CD4-positive, CD25-positive, alpha-beta regulatory T cell (primary cell): ENCODE measurements at places on chromosomes 12 and 14. TPM values are rescaled to one million over a fixed set of nuclear protein-coding genes. Genes with fewer than 3 reads are reported as not detected.
A peak's percentile ranks its signal among the peaks of the same experiment; 100 is the strongest.

GRCh38 chr12:40963751-40964150, 224.4 kb upstream of the PDZRN4 start:
- no peak for DNase-seq
- H3K27ac ChIP-seq: no peak overlapping the region
- no peaks in the 10 kb centered on the region for H3K27me3 ChIP-seq
- H3K4me3 ChIP-seq: no peak overlapping the region

Gene POTEM
- not detected for polyA plus RNA-seq

Gene ABCD2
- polyA plus RNA-seq: 11.9 TPM

Gene PTPRR
- not detected for polyA plus RNA-seq

Gene PAWR
- 1.3 TPM for polyA plus RNA-seq

Gene IAPP
- polyA plus RNA-seq: not detected

Gene REP15
- polyA plus RNA-seq: not detected

- no peak overlapping the region for H3K4me3 ChIP-seq
- no peak for DNase-seq
- H3K27ac ChIP-seq: no peak overlapping the region
- H3K27me3 ChIP-seq: peaks cover 17% of the 10 kb centered on the region
Measured at GRCh38 chr14:51581017-51581881, 70.5 kb upstream of the FRMD6 start.

Gene PDZRN4
- polyA plus RNA-seq: not detected

DNA sequence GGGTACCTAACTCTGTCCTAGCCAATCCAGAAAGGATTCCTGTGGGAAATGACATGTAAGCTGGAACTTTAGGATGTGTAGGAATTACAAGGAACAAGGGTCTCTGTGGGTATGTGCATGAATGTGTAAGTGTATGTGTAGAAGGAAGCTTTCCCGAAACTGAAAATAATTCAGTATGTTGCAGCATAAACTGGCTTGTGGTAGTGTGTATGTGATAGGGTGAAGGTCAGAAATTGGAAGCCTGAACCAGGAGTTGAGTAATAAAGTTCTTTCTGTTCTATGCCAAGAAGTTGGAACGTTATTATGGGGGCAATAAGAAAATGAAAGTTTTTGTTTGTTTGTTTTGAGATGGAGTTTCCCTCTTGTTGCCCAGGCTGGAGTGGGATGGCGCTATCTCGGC, 323.1 kb upstream of the KITLG start:
- no peak overlapping the region for H3K4me3 ChIP-seq
- no peak for DNase-seq
- H3K36me3 ChIP-seq: no peaks in the 10 kb centered on the region
- H3K27me3 ChIP-seq: no peaks in the 10 kb centered on the region
- H3K27ac ChIP-seq: no peak overlapping the region

Gene NAP1L1
- polyA plus RNA-seq: 229 TPM

DNA sequence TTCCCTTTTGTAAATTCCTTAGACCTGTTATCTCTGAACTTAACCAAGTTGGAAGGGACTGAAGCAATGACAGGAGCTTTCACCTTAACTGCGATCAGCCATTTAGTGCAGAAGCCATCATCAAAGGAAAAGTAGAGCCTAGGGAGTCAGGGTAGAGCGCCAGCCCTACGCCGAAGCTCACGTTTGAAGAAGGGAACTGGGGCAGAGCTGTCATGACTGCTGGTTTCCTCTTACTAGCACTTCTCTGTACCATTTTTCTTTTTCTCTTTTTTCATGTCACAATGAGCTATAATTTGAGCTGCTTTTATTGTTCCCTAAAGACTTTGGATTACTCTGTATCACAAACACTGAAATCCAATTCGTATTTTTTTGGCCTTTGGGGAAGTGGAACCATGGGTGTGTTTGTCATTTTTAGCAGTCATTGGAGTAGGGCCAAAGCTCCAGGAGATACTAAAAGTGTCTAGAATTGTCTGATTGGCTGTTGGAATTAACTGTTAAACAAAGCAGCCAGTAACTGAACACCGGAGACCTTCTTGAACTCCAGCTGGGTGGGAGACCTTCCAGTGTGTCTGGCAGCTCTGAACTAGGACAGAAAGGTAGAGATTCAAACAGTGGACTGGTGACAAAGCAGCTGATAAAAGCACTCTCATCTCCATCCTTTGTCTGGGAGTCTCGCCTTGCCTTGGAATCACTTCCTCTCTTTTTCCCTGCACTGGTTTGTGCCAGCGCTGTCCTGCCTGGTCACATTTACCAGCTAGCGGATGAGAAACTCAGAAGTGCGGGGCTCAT, 9.1 kb downstream of the MTRFR start:
- peaks cover 21% of the 10 kb centered on the region for H3K36me3 ChIP-seq
- no peaks in the 10 kb centered on the region for H3K27me3 ChIP-seq
- DNase-seq: no peak
- no peak overlapping the region for H3K4me3 ChIP-seq

DNA sequence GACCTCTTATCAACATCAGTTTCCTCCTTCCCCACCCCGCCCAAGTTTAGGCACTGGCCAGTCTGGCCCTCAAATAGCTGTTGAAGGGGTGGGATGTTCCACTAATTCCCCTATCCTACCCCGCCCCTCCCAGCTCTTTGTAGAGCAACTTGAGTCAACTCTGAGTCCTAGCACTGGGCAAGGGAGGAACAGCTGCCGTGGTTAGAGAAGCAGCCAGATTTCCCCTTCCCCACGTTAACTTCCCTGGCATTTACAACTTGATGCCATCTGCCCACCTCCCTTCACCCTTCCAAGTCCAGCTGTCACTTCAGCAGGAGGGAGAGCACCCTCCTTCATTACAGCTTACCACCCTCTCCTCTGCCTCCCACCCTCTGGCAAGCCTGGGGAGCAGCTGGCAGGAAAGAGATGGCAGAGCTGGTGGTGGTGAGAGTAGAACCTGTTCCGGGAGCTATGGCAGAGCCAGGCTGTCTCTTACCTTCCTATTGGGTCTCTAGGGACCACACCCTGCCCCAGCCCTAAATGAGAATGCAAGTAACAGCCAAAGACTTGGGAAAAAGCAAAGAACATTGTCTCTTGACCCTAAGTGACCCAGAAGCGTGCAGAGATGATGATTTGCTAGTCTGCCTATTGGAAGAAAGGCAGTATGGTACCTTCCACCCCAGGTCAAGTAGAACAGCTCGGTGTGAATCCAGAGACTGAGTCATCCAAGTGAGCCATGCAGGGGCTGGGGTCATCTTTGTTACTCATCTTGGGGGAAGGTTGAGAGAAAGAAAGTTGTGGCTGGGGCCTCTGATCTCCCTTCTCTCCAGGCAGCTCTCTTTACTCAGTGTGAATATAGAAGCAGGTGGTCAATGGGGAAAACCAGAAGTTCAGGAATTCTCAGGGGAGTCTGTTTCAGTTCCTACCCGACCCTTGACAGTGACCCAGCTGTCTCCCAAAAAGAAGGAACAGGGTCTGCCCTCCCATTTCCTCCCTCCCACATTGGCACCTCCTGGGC, 1.5 kb downstream of the BLOC1S1 start:
- no peak for DNase-seq
- H3K4me3 ChIP-seq: peak overlapping the region; percentile 91
- H3K36me3 ChIP-seq: peaks cover 21% of the 10 kb centered on the region
- H3K27me3 ChIP-seq: no peaks in the 10 kb centered on the region

Gene GALNT8
- polyA plus RNA-seq: 3.5 TPM

Gene GYS2
- 0.08 TPM for polyA plus RNA-seq

DNA sequence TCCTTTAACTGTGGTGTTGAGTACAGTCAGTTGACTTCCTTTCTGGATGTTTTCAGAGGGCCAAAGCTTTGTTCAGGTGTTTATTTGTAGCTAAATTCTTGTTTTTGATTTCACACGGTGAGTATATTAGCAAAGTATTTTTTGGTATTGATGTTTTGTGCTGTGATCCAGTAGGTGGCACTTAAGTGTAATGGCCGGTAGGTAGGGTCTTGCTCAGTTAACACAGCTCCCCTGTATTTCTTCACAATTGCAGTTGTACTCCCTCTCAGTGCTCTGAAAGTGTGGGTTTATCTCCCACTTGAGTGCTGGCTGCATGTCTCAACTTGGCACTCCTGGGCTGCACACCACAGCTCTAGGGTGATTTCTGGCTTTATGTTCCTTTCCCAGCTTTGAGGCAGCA, 339.5 kb downstream of the AEBP2 start:
- H3K4me3 ChIP-seq: no peak overlapping the region
- H3K36me3 ChIP-seq: no peaks in the 10 kb centered on the region

Gene TAC3
- polyA plus RNA-seq: not detected

GRCh38 chr12:12800406-12801180, 12.6 kb upstream of the DDX47 start:
- no peak overlapping the region for H3K27ac ChIP-seq
- peaks cover 20% of the 10 kb centered on the region for H3K4me1 ChIP-seq
- DNase-seq: no peak
- H3K4me3 ChIP-seq: no peak overlapping the region
- no peaks in the 10 kb centered on the region for H3K36me3 ChIP-seq

Gene RPGRIP1
- 0.10 TPM for polyA plus RNA-seq

Gene DCAF4
- 10.6 TPM for polyA plus RNA-seq

GRCh38 chr14:55973911-55974630, 144.1 kb upstream of the PELI2 start:
- no peak overlapping the region for H3K4me3 ChIP-seq
- H3K27me3 ChIP-seq: no peaks in the 10 kb centered on the region
- no peaks in the 10 kb centered on the region for H3K36me3 ChIP-seq
- DNase-seq: no peak

- no peaks in the 10 kb centered on the region for H3K4me1 ChIP-seq
- no peak overlapping the region for H3K27ac ChIP-seq
- H3K27me3 ChIP-seq: peaks cover 7% of the 10 kb centered on the region
- H3K4me3 ChIP-seq: no peak overlapping the region
- no peak for DNase-seq
Measured at GRCh38 chr14:76125511-76125910, 26.2 kb upstream of the GPATCH2L start.
